ENCODE measurements at places on chromosomes 13 and 19. TPM values are rescaled to one million over a fixed set of nuclear protein-coding genes. Genes with fewer than 3 reads are reported as not detected.
A peak's percentile ranks its signal among the peaks of the same experiment; 100 is the strongest.

The ZNF222 gene
- total RNA-seq: 6.5 TPM

The CTXN1 gene
- 2.1 TPM for total RNA-seq

The IFNL3 gene
- not detected for total RNA-seq

The ZNF439 gene
- total RNA-seq: 17.9 TPM

The ZNF382 gene
- total RNA-seq: 9.7 TPM

The ADAT3 gene
- total RNA-seq: 8.3 TPM

The POGLUT2 gene
- total RNA-seq: 4.4 TPM

The TEX26 gene
- not detected for total RNA-seq

The ZNF563 gene
- 7.4 TPM for total RNA-seq

The CCDC8 gene
- 2.4 TPM for total RNA-seq

- H3K27me3 ChIP-seq: no peaks in the 10 kb centered on the region
- no peak overlapping the region for H3K27ac ChIP-seq
These were observed 11.6 kb upstream of the ZNF835 start for GRCh38 chr19:56683116-56683515.

- no peak overlapping the region for H3K4me3 ChIP-seq
- H3K36me3 ChIP-seq: no peaks in the 10 kb centered on the region
- H3K27ac ChIP-seq: no peak overlapping the region
- H3K27me3 ChIP-seq: no peaks in the 10 kb centered on the region
These were observed 1262.7 kb upstream of the MIR17HG start for GRCh38 chr13:90084684-90085290.

- no peak overlapping the region for H3K4me3 ChIP-seq
- no peak overlapping the region for H3K27ac ChIP-seq
- no peak for DNase-seq
- no peaks in the 10 kb centered on the region for H3K27me3 ChIP-seq
- no peaks in the 10 kb centered on the region for H3K4me1 ChIP-seq
These were observed 308.6 kb downstream of the TEX29 start for GRCh38 chr13:111629016-111629415.

GRCh38 chr13:76932076-76932475 lies 16.2 kb upstream of the ACOD1 start:
- no peak overlapping the region for H3K27ac ChIP-seq
- H3K4me1 ChIP-seq: no peaks in the 10 kb centered on the region
- no peak overlapping the region for H3K4me3 ChIP-seq
- H3K27me3 ChIP-seq: no peaks in the 10 kb centered on the region

DNA sequence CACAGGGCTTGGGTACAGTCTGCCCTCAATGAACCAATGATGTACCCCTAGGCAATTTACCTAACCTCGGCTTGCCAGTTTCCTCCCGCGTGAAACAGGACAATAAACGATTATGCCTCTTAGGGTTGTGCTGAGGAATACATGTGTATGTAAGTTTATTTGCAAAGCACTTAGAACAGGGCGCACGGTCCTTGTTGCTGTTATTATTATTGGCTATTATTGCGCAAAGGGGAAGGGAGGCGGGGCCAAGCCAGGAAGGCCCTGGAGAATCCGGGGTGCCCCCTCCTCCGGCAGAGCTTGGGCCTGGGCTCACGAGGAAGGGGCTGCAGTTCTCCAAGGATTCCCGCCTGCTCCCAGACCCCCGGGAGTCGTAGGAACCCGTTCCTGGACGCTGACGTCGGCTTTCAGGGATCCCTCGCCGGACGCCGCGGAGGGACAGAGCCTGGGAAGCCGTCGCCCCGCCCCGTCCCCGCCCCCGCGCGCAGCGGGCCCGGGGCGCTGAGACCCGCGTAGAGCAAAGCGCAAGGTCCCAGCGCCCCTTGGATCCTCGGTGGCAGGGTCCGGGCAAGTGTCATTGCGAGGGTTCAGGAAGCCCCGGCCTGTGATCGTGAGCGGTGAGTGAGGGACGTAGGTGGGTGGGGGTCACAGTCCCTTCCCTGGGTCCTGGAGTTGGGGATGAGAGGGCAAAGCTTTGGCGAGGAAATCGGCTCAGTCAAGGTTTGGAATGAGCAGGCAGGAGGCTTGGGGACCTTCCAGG lies at the start of gene TMEM91:
Gene TMEM91, plus strand, starts transcription at position 293 of the 757 bp plus-strand sequence. CDS start 1,777 bp downstream, outside the sequence.
- H3K27ac ChIP-seq: peak within 1 kb of the TSS; percentile 76
- H3K4me3 ChIP-seq: peak within 1 kb of the TSS; percentile 55
- no peaks in the 10 kb centered on the region for H3K36me3 ChIP-seq
- H3K4me1 ChIP-seq: peaks cover 2% of the 10 kb centered on the region

GRCh38 chr13:99870541-99870940 lies 101.0 kb downstream of the ZIC5 start:
- H3K27ac ChIP-seq: no peak overlapping the region
- H3K27me3 ChIP-seq: no peaks in the 10 kb centered on the region
- no peaks in the 10 kb centered on the region for H3K36me3 ChIP-seq
- no peak overlapping the region for H3K4me3 ChIP-seq
- H3K4me1 ChIP-seq: no peaks in the 10 kb centered on the region

- no peaks in the 10 kb centered on the region for H3K27me3 ChIP-seq
- DNase-seq: no peak
- H3K36me3 ChIP-seq: no peaks in the 10 kb centered on the region
- no peaks in the 10 kb centered on the region for H3K4me1 ChIP-seq
- H3K27ac ChIP-seq: no peak overlapping the region
These were observed 911.7 kb upstream of the SLITRK6 start for GRCh38 chr13:86710896-86711295.

DNA sequence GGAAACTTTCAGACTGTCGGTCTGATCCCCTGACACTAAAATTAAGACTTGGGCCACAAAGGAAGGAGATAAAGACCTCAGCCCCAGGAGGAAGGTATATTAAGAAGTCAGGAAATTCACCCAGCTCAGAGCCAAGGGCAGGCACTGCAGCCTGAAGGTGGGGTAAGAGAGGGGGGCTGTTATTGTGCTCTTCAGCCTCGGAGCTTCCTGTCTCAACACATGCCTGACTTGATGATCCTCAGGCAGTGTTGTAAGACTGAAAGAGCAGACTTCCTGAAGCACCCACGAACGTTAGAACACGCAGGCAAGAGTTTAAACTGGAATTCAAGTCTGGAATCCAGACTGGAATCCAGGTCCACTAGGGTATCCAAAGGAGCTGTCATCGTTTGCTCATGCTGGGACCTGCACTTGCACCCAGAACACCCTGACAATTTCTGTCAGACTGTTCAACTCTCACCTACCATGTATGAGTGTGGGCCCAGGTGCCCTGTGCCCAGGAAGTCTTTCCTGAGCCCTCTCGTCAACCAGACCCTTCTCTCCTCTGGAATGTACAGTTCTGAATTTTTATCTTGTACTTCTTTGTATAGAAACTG lies 10.7 kb upstream of the FLT1 start:
- no peaks in the 10 kb centered on the region for H3K27me3 ChIP-seq
- H3K4me3 ChIP-seq: no peak overlapping the region

DNA sequence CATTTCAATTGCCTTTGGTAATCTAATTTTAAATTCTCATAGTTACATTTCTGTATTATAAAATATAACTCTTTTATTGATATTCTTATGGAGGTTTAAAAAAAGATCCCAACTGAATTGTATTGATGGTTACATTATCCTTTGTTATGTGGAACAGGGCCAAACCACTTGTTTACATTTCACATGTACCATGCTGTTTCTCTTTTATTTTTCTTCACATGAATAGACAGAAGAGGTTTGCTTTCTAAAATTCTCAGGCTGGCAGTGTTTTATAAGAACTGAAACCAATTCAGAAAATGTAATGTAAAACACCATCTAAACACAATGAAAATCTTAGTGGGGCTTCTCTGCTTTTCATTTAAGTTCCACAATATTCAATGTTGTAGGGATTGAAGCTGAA lies 122.5 kb downstream of the GPC5 start:
- H3K4me1 ChIP-seq: no peaks in the 10 kb centered on the region
- no peak overlapping the region for H3K4me3 ChIP-seq
- no peak overlapping the region for H3K27ac ChIP-seq

DNA sequence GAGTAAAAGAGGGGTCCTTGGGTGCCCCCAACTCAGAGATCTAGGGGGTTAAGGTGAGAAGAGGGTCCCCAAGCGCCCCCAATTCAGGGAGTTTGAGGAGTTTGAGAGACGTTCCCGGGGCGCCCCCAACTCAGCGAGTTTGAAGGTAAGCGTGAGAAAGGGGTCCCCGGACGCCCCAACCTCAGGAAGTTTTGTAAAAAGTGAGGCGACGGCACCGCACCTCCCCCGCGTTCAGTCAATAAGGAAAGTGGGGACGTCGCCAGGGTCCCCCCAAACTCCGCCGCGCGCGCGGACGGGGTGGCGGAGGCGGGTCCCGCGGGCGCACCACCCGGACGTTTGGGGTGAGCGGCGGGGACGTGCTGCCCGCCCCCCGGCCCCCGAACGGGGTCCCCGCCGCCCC lies 353 bp downstream of the RFX2 start:
- H3K4me1 ChIP-seq: peaks cover 33% of the 10 kb centered on the region
- H3K27me3 ChIP-seq: peaks cover 21% of the 10 kb centered on the region
- peak overlapping the region; percentile 26 for H3K27ac ChIP-seq
- H3K4me3 ChIP-seq: peak overlapping the region; percentile 71
- no peaks in the 10 kb centered on the region for H3K36me3 ChIP-seq
- DNase-seq: no peak

DNA sequence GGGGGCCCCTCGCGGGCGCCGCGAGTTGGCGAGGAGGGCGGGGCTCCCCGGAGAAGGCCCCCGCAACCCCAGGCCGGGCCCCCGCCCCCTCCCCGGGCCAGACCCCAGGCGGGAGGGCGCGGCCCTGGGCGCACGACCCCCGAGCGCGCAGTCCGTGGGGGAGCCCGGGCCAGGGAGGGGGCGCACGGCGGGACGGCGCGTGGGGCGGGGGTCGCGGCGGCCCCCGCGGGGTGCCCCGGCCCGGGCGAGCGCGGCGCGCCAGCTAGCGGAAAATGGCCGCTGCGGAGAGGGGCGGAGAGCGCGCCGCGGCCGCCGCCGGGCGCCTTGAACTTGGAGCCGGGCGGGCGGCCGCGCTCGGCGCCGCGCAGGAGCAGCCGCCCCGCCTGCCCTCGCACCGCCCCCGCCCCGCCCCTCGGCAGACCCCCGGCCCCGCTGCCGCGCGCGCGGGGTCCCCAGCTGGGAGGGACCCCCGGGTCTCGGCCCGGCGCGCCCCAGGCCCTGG lies 6.4 kb upstream of the NFIC start:
- H3K4me1 ChIP-seq: peaks cover 66% of the 10 kb centered on the region
- no peaks in the 10 kb centered on the region for H3K36me3 ChIP-seq
- H3K27me3 ChIP-seq: no peaks in the 10 kb centered on the region
- DNase-seq: peak; percentile 84
- H3K27ac ChIP-seq: peak overlapping the region; percentile 95
- peak overlapping the region; percentile 91 for H3K4me3 ChIP-seq

- no peak for DNase-seq
- H3K27ac ChIP-seq: no peak overlapping the region
- H3K4me1 ChIP-seq: no peaks in the 10 kb centered on the region
- H3K4me3 ChIP-seq: no peak overlapping the region
These were observed 23.9 kb upstream of the SPART start for GRCh38 chr13:36370108-36370429.

DNA sequence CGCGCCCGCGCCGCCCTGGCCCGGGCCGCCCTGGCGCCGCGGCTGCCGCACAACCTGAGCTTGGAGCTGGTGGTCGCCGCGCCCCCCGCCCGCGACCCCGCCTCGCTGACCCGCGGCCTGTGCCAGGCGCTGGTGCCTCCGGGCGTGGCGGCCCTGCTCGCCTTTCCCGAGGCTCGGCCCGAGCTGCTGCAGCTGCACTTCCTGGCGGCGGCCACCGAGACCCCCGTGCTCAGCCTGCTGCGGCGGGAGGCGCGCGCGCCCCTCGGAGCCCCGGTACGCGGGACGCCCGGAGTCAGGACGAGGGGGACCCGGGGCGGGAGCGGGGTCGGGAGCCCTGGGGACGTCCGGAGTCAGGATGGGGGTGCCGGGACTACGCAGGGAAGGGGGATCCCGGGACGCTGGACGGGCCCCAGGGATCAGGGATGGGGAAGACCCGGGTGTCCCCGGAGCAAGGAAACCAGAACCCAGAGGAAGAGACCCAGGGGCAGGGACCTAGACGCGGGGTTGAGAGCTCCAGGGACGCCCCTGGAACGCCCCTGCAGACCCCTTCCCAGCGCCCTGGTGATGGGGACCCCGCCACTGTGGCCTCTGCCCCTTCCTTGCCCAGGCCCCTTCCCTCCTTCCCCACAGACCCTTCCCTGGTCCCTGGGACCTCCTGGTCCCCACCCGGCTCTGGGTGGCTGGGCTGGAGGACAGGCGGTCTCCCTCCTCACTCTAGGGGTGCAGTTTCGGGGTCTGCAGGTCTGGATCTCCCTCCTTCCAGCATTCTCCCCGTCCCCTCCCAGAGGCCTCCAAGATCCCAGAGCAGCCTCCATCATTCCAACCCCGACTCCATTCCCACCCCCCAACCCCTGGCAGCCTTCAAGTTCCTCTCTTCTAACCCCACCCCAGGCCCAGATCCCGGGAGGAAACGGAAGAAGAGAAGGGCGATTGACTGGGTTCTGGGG lies 645 bp downstream of the GRIN3B start:
- DNase-seq: no peak
- no peak overlapping the region for H3K27ac ChIP-seq
- peaks cover 81% of the 10 kb centered on the region for H3K27me3 ChIP-seq
- peak overlapping the region; percentile 35 for H3K4me3 ChIP-seq

DNA sequence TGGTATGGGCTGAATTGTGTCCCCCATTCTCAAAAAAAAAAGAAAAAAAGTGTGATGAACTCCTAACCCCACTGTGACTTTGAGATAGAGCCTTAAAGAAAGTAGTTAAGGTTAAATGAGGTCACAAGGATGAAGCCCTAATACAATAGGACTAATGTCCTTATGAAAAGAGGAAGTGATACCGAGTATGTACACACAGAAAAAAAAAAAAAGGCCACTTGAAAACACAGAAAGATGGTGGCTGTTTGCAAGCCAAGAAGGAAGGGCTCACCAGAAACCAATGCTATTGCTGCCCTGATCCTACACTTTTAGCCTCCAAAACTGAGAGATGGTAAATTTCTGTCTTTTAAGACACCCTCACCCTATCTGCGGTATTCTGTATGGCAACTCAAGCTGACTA lies 955.6 kb downstream of the PCDH17 start:
- no peaks in the 10 kb centered on the region for H3K4me1 ChIP-seq
- no peak overlapping the region for H3K4me3 ChIP-seq
- DNase-seq: no peak
- no peaks in the 10 kb centered on the region for H3K27me3 ChIP-seq
- no peaks in the 10 kb centered on the region for H3K36me3 ChIP-seq
- H3K27ac ChIP-seq: no peak overlapping the region

- no peak for DNase-seq
- peaks cover 43% of the 10 kb centered on the region for H3K4me1 ChIP-seq
- H3K27me3 ChIP-seq: no peaks in the 10 kb centered on the region
- peak overlapping the region; percentile 80 for H3K27ac ChIP-seq
- H3K4me3 ChIP-seq: no peak overlapping the region
- no peaks in the 10 kb centered on the region for H3K36me3 ChIP-seq
These were observed 7.5 kb upstream of the GPR183 start for GRCh38 chr13:99314640-99315176.

GRCh38 chr19:49255674-49256073 lies 69.3 kb downstream of the SLC6A16 start:
- DNase-seq: no peak
- no peaks in the 10 kb centered on the region for H3K4me1 ChIP-seq
- no peaks in the 10 kb centered on the region for H3K36me3 ChIP-seq
- no peak overlapping the region for H3K4me3 ChIP-seq
- H3K27ac ChIP-seq: no peak overlapping the region

Measured in spleen (tissue), 13 donors.